Sciatic nerve (tissue), 2 donors: ENCODE measurements at places on chromosomes 6 and 20.

DNA sequence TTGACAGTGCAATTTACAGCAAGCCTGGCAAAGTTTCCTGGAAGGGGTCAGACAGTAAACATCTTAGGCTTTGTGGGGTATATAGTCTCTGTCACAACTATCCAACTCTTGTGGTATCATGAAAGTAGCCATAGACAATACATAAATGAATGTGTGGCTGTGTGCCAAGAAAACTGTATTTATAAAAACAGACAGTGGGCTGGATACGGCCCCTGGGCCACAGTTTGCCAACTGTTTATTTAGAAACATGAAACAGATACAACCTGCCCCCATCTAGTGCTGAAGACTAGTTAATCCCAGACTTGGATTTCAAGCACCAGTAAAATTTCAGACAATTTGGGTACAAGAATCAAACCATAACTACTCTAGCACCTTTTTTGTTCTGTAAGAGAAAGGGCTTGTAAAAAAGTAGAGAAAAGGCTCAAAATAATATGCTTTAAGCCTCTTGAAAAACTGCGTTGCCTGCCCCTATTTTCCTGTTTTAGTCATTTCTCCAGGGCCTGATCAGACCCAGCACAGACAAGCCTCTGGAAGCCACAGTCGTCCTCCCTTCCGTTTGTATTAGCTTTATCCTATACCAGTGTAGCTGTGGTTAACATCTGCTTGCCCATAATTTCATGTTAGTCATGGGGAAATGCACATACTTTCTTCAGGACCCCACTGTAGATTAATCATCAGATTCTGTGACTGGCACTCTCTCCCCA, 30.8 kb downstream of the JAG1 start:
- DNase-seq, result no peak

- no peak for DNase-seq
These were observed 58.9 kb upstream of the TNFAIP3 start for GRCh38 chr6:137808191-137808590.

DNA sequence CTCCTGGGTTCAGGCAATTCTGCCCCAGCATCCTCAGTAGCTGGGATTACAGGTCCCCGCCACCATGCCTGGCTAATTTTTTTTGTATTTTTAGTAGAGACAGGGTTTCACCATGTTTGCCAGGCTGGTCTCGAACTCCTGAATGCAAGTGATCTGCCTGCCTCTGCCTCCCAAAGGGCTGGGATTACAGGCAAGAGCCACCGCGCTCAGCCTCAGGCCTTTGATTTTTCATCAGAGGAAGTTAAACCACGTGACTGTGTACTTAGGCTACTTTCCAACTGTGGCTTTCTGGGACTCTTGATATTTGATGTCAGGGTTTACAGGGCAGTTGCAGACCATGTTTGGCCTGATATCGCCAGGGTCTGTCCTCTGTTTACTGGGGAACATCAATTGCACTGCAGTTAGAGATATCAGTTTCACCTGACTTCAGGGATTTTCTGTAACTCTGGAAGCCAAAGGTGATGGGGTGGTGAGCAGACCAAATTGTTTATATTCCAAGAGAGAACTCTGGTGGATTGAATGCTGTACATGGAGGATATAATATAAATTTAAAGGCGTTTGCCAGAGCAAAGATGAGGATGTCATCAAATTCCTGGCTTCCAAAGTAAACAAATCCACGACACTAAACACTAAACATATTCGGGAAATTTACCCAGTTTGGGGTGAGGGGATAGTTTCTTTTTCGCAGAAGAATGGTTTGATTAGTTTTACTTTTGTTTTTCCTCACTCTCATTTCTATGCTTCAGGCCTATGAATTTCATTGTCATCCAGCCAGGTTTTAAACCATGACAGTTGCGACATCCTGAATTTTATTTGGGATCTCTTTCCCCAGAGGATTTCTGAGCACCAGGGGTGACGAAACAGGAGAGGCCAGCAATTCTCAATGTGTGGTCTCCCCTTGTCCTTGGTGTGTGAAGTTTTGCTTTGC, 4.2 kb downstream of the PSMF1 start:
- peak; percentile 68 for DNase-seq

GRCh38 chr6:107235511-107235910, 120.2 kb upstream of the BEND3 start:
- DNase-seq, result no peak

- DNase-seq, result no peak
These were observed 60.1 kb downstream of the FAM217A start for GRCh38 chr6:4018924-4019236.

DNA sequence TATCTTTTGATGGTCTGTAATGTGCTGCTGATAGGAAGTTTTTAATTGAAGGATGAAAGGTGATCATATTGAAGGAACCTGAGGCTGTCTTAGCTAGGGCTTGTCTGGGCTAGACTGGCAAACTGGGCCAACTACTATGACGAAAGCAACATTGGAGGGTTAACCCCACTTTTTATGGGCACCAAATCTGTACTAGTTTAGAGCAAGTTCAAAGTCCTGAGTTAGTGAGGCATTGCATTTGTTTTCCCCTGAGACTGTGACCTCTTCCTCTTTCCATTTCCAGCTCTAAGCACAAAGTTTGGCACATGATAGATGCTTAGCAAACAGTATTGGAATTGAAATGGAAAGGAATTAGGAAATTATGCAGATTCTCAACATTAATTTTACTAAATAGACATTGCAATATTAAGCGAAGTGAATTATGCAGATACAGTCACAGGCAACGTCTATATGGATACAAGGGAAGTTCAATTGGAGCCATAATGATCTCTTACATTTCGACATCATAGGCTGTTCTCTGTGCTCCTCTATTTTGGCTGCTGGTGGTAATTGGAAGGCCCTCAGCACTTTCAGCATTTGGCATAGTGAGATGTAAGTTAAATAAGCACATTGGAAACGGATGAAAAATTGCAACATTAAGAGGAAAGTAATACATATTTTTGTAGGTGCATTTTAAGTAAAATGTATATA, 22.2 kb downstream of the CEP57L1 start:
- no peak for DNase-seq

GRCh38 chr6:46338131-46338530, 153.1 kb downstream of the RCAN2 start:
- no peak for DNase-seq

- no peak for DNase-seq
These were observed 278.8 kb upstream of the IMPG1 start for GRCh38 chr6:76351275-76351674.

- no peak for DNase-seq
These were observed 63.3 kb upstream of the PRDM1 start for GRCh38 chr6:106022801-106023200.

- no peak for DNase-seq
These were observed 79.0 kb downstream of the BACH2 start for GRCh38 chr6:90217506-90218127.

DNA sequence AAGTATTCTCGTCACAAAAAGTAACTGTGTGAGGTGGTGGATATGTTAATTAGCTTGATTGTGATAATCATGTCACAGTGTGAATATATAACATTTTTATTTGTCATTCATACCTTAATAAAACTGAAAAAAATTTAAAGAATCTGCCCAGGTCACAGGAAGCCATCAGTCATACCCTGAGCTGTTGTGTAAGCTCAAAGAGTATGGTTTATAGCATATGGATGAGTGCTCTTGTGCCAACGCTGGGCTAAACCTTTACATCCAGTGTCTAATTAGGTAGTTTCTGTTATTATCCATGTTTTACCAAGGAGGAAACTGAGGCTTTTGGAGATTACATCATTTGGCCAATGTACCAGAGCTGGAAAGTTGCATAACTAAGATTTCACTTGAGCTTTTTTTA, 11.4 kb downstream of the PKIG start:
- no peak for DNase-seq

DNA sequence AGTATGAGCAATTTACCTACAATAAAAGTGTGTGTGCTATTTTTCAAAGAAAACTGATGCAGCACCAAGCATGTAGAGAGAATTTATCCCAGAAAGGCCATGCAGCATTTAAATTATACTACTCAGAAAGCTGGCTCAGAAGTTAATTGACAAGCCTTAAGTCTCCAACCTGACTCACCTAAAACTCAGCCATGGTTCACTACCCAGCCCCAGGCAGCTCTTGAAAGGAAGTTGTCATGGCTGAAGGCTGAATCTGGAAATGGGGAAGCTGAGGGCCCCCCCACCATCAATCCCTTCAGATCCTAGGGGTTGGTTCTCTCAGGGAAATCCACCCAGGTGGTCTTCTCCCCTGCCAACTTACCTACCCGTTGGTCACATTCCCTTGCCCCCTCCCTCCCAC, 19.7 kb downstream of the PPIL6 start:
- no peak for DNase-seq

GRCh38 chr6:101605874-101606273, 212.4 kb downstream of the GRIK2 start:
- no peak for DNase-seq

DNA sequence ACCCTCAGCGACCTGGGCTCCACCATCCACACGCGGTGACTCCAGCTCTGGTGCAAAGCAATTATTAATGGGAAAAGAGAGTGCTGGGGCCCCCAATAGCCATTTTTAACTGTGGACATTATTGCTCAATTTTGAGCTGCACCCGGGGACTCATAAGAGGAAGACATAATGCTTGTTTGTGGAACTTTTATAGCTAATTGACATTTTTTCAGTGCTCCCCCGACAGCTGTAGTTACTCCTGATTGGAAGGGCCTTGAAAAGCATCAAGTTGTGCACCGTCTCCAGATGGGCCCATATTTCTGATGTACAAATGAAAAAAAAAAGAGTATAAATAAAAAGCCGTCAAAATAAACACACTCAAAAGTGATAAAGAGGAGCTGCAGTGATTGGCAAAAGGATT, 327.0 kb downstream of the KIF16B start:
- no peak for DNase-seq

DNA sequence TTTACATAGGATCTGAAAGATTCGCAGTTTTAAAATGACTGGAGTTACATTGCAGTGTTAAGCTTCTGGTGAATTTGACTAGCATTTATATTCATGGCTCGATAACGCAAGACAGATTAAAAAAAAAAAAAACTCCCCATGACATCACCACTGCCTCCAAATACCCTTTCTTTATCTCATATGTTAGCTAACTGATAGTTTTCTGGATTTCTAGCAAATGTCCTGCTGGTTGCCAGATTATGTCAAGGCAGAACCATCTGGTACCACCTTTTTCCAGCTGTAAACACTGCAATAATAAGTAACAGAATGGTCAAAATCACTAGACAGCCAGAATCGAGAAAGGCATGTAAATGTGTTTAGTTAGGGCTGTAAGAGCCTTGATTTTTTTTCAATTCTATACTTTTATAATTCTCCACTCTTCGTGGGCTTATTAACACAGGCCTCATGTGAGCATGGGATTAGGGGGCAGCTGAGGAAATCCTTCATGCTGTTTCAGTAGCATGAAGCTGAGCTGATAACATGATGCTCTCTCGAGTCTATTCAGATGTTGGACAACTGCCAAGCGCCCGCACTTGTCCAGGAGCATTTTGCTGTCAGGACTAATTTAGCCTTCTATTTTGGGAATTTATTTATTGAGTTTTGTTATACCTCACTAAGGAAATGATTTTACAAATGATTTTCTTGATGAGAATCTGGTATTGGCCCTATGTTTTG, 166.0 kb upstream of the SCGN start:
- DNase-seq, result no peak

- no peak for DNase-seq
These were observed 65.8 kb downstream of the REV3L start for GRCh38 chr6:111417181-111417585.

- DNase-seq, result no peak
These were observed 18.0 kb downstream of the NINL start for GRCh38 chr20:25567286-25567685.

- no peak for DNase-seq
These were observed 54.9 kb downstream of the SESN1 start for GRCh38 chr6:109039795-109040194.

GRCh38 chr6:149560736-149561135, 5.4 kb upstream of the GINM1 start:
- no peak for DNase-seq

- DNase-seq, result no peak
These were observed 92.7 kb downstream of the DACT2 start for GRCh38 chr6:168226902-168227318.

DNA sequence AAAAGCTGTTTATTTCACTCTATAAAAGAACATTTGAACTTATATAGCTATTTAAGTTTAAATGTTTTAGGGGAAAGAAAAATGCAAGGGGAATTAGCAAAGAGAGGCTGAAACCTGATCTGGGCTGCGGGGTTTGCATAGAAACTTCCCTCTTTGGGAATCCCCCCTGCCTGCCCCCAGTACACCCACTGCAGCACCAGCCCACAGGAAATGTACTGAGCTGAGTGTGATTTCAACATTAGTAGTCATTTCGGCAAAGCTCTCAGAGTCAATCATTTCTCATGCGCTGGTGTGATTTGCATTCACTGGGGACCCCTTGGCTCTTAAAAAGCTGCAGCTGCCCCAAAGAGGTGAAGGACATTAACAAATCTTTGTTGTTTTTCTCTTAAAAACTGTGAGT, 859.4 kb downstream of the MAFB start:
- DNase-seq, result no peak

DNA sequence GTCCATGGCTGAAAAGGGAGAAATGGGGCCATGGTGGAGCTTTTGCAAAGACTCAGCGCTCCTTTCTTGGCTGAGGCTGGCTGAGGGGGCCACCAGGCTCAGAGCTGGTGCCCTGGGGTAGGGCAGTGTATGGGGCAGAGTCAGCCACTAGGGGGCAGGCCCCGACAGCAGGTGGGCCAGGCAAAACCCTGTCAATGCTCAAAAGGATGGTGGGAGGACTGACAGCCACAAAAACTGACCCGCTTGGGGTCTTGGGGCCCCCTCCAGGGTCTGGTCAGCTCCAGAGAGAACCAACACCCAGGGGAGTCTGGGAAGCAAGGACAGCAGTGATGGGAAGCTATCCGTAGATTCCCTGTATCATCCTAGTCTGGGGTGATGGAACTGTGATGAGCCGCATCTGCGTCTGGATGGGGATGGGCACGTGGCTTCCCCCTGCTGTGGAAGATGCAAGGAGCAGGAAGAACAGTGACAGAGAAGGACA, 306.9 kb downstream of the DHX35 start:
- peak; percentile 71 for DNase-seq

GRCh38 chr6:43923376-43924221, 153.6 kb downstream of the VEGFA start:
- DNase-seq, result no peak

- no peak for DNase-seq
These were observed 9.6 kb downstream of the KLHL32 start for GRCh38 chr6:96934087-96934486.

- DNase-seq, result no peak
These were observed 372.7 kb upstream of the RGS17 start for GRCh38 chr6:153503810-153504209.

DNA sequence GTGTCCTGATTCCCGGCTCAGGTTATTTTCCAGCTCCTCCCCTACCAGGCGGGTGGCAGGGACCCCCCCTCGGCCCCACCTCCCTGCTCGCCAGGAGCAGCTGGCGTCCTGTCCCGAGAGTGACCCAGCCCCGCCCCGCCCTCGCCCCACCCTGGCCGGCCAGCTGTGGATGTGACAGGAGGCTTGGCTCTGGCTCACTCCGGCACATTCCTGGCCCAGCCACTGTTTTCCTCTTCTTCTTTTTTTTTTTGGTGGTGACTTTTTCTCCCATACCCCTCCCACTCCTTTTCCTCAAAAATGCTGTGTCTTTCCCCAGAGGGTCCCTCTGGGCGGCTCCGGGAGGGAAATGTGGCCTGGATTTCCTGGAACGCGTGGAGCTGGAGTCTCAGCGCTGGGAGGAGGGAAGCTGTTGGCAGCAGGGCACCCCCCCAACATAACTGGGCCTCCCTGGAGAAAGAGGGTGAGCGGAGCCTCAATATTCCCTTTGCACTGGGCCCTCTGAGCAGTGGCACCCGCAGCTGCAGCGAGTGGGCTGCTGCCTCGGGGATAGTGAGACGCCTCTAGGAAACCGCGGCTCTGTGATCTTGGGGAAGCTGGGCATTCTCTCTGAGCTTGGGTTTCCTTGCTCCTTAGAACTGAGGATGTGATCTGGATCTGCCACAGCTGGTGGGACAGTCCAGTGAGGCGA, 28.3 kb upstream of the CSNK2A1 start:
- peak; percentile 64 for DNase-seq
